Activated CD8-positive, alpha-beta memory T cell treated with anti-CD3 and anti-CD28 coated beads for 48 hours (primary cell): ENCODE measurements at places on chromosomes 3 and 15.

GRCh38 chr3:37455181-37455580, 280.8 kb upstream of the LRRFIP2 start:
- no peak for DNase-seq

- no peak for DNase-seq
Observed at GRCh38 chr15:101554115-101554915, 64.8 kb upstream of the PCSK6 start.

GRCh38 chr3:114899186-114899931, 247.7 kb downstream of the ZBTB20 start:
- no peak for DNase-seq

GRCh38 chr3:88057630-88058305, 1.0 kb downstream of the CGGBP1 start:
- no peak for DNase-seq

GRCh38 chr3:35817216-35817615, 177.9 kb downstream of the ARPP21 start:
- no peak for DNase-seq

DNA sequence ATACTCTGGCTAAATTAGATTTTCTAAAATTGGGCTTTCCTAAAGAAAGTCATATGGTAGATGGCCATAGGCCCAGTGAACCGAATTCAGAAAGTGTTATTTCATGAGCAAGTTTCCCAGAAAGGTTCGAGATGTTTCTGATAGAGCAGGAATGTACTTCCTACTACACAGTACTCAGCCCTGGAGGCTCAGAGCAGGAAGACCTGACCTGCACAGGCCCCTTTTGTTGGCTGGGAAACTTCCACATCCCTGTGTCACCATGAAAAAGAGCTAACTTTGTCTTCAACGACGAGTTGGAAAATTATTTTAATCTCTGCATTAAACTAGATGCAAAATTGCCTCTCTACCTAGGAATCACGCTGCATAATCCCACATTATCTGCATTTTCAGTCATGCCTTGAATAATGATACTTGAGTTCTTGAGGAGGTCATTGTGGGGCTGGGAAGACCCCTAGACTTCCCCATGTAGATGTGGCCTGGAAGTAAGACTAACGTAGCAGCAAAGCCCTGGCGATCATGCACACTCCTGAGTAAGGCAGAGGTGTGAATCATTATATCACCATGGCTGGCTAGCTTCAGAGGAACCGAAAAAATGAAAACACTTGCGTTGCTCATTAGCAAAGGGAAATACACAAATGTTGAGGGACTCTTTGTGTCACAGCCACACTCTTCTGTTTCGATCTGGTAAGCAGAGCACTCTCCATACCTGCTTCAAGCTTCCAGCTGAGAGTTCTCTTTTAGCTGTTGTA, 47.1 kb downstream of the CMTM7 start:
- no peak for DNase-seq

DNA sequence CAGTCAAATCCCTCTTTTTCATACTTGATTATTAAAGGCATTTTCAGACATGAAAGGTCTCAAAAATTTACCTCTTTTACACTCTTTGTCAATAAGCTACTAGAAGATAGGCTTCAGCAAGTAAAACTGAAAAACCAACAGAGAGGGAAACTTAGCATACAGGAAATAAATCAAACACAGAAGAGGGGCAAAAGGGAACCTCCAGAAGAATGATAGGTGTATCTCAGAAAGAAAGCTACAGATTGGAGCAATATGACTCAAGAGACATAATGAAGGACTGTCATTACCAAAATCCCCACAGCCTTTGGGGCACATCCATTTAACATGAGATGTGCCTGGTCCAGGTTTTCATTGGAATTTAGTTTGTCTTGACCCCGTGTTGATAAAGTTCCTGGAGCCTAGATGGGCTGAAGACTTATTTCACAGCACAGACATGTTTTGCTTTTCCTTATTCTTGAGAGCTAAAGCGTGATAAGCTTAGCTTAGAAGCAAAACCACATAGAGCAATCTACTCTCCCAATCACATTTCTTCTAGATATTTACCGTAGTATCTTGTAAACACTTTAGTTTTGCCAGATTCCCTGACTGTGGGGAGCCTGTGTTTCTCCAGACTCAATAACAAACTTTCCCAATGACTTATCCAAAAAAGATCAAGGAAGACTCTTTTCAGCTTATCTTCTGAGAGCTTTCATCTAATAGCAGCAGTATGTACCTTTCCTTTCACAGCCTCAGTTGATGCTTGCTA, 11.7 kb downstream of the LRRFIP2 start:
- no peak for DNase-seq

DNA sequence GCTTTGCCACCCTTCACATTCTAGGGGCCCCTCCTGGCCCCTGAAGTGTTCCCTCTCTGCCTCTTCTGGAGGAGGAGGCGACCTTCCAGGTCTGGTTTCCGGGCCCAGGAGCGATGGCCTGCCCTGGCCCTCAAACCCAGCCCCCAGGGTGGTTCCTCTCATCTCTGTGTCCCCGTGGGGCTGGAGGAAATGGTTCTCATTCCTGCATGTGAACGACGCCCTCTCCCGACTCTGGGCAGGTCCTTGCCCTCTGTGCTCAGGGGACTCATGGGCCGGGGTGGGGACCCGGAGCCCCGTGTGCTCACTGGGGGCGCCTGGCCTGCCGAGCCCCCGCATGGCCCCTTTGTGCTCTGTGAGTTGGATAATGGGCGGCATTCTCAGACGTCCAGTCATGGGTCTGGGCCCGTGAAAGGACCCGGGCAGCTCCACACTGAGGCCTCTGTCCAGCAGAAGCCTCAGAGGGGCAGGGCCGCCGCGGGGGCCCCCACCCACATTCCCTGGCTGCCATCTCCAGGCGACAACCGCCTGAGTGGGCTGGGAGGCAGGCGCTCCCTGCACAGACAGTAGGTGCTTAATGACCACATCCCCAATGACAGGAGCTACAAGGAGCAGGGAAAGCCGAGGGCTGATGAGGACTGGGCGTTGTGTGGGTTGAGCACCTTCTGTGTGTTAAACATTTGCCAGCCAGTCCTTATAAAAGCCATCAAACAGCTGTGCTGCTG, 5.5 kb upstream of the PLXND1 start:
- DNase-seq, result no peak

- DNase-seq, result no peak
Observed at GRCh38 chr3:100252001-100252400, 8.8 kb upstream of the TBC1D23 start.

DNA sequence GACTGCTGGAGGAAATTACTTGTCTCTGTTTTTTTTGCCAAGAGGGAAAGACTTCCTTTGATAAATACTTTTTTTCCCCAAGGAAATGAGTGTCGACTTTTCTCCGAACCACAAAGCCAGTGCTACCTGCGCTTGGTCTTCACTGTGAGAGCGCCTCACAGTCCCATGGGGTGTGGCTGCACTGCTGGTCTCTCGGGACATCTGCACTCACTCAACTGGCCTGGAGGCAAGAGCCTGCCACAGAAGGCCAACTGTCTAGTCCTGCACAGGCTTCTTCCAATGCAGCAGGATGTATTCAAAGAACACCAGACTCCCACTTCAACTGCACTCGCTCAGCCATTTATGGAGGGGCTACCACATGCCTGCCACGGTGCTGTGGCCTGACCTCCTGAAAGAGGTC, 40.6 kb upstream of the CGNL1 start:
- no peak for DNase-seq

DNA sequence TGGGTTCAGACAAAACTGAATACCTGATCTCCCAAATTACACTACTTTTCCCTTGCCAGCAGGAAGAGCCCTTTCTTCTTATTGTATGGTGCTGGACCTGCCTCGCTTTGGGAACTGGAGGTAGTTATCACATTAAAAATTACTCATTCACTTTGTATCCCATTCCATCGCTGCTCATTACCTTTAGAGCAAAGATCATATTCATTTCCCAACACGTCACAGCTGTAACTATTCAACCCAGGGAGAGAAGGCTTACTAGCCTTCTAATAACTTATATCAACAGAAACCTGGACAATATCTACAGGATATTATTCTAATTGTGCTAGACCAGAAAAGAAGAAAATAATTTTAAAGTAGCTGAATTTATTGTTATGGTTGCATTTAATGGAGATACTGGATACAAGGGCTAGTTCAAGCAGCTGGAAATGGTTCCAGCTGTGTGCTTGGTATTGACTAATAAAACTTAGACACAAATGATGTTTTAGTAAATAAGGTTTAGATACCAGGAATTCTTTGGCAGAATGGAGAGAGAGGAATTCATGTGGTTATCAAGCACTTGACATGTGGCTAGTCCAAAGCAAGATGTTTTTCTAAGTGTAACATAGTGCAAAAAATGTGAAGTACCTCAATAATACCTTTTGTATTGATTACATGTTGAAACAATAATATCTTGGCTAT, 656.3 kb downstream of the ROBO1 start:
- DNase-seq, result no peak

DNA sequence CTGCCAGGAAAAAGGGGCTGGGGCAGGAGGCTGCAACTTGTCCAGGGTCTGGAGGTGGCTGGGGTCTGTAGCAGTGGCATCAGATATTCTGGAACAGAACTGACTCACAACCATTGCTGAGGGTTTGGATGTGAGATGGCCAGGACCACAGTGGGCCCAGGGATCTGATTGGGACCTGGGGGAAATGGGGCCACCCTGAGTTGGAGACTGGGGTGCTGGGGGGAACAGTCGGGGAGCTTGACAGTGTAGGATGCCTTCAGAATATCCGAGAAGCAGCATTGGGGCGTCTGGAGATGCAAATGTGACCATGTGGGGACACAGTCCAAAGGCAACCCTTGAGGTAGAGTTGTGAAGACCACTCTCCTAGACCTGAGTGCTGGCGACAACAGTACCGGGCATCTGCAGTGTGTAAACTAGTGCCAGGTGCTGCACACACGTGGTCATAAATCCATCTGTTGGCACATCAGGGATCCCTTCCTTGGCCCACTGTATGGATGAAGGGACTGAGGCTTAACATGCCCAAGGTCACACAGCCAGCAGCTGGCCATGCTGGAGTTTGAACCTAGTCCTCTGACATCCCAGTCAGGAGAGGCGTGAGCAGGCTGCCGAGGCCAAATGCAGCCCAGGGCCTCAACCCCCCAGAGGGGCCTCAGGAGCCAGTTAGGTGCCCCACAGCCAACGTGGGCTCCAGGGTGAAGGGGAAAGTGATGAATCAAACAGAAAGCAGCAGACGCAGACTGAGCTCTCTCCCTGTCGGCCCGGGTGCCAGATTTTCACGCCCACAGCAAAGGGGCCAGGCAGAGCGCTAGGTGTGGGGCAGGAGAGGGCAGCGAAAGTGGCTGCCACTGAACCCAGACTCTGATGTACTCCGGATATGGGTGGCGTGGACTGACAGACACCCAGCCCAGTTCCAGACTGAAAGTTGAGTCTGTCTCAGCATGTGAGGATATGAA, 18.8 kb downstream of the HEMK1 start:
- DNase-seq, result peak; percentile 70

GRCh38 chr3:106217745-106218144, 348.9 kb upstream of the CBLB start:
- DNase-seq, result no peak

- DNase-seq, result no peak
Observed at GRCh38 chr15:33586786-33587697, 276.3 kb downstream of the RYR3 start.

DNA sequence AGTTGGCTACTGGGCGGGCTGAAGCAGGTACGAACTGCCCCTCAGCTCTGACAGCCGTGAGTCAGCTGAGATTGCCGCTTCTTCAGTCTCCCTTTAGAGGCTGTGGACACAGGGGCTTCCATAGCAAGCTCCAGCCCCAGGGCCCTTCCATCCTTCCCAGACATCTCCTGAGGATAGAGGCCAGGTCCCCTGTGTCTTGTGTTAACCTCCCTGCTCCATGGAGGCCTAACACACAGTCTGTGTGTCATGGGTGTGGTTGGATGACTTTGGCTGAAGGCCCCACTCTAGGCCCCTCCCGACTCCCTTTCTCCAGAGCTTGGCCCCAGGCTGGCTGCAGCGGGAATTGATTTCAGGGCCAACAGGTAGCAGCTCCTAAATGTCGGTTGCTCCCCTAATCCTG, 116.1 kb upstream of the TLE3 start:
- DNase-seq, result no peak

- DNase-seq, result no peak
Observed at GRCh38 chr15:90598679-90599078, 69.0 kb downstream of the CRTC3 start.

DNA sequence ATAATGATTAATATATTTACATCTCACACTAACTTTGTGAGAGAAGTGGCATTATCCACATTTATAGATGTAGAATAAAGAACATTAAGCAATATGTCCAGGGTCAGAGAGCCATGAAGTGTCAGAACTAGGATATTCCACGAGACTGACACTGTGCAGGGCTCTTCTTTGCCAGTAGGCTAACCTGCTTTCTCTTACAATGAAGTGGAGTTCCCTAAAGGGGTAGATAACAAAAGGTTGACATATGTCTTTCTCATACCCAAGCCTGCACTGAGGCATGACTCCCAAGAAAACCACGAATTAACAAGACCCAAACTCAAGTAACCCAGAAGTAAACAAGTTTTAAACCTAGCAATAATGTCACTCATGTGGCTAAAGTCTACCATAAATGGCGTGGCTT, 191.5 kb upstream of the SLC2A2 start:
- DNase-seq, result no peak

DNA sequence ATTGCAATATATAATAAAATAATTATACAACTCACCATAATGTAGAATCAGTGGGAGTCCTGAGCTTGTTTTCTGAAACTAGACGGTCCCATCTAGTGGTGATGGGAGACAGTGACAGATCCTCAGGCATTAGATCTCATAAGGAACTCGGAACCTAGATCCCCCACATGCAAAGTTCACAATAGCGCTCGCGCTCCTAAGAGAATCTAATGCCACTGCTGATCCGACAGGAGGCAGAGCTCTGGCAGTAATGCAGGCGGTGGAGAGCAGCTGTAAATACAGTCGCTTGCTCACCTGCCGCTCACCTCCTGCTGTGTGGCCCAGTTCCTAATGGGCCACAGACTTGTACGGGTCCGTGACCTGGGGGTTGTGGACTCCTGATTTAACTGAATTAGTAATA, 87.8 kb downstream of the P3H2 start:
- DNase-seq, result no peak

DNA sequence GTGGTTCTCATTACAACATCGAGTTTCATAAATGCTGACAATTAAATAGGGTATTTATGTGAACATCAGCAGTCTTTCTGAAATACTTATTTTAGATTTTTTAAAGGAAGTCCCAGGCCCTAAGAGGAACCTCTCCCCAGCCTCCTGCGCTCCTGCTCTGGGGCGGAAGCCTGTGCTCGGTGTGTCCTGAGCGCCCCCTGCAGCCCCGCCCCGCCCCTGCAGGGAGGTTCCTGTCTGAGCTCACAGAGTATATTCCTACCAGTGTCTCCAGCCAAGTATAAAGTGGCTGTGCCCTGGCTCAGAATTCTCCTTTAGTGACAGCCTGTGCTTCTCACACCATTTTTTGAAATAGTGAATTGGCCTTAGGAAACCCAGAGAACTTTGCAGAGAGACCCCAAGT, 567.9 kb downstream of the GOLGA6L6 start:
- no peak for DNase-seq

GRCh38 chr3:29565236-29565635, 284.4 kb downstream of the RBMS3 start:
- no peak for DNase-seq

- no peak for DNase-seq
Observed at GRCh38 chr3:128702391-128702790, 23.6 kb upstream of the RAB7A start.
